ENCODE measurements at places on chromosomes 7 and 10. TPM values are rescaled to one million over a fixed set of nuclear protein-coding genes. Genes with fewer than 3 reads are reported as not detected.

DNA sequence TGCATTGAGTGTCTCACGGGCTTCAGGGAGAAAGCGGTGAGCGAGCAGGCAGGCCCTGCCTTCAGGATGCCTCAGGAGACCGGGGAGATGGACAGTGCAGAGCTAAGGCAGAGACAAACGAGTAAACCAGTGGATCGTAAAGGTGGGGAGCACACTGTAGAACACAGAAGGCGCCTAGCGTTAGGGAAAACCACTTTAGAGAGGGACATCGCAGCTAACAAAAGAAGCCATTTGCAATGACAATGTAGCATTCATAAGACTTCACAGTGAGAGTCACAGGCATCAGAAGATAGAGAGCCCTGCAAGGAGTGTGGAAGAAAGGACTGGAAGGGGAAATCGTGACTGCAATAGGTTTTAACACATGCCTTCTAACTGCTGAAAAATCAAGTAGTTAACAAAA lies 54.9 kb upstream of the TMEM273 start:
- DNase-seq = no peak

GRCh38 chr10:88239212-88239611 lies 343.9 kb downstream of the RNLS start:
- DNase-seq = no peak

GRCh38 chr10:69312528-69312927 lies 34.2 kb downstream of the HK1 start:
- DNase-seq = no peak

Gene NPFFR1
- not detected for polyA plus RNA-seq

DNA sequence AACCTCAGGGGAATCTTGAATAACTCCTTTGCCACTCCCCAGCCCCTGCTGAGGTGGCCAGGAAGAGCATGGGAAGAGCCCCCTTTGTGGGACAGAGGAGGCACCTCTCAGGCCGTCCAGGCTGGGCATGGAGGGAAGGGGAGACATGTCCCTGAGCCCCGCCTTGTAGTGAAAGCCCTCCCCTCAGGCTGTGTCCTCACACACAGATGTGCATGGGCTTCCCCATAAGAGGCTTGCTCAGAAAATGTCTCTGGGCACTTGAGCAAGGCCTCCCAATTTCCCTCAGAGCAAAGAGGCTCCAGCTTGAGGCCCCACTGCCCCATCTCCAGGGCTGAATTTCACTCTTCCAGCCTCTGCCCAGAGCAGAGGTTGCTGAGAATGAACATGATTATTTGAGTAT lies 3.8 kb downstream of the TMEM72 start:
- no peak for DNase-seq

Gene LRIT1
- polyA plus RNA-seq = not detected

DNA sequence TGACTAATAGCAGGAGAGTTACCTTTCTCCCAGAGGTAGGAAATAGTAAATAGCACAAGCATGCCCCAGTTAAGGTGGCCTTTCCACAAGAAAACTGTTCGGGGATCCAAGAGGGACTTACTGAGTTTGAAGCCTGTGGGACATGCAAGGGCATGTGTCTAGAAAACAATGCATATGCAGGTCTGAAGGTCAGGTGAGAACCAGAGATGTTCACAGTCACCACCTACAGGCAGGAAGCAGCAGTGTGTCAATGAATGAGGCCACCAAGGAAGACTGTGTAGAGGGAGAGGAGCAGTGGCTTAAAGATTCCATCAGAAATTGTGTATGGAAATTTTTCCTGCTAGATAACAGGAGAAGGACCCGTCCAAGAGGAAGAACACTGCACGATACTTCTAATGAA lies 66.0 kb downstream of the CALD1 start:
- no peak for DNase-seq

- no peak for DNase-seq
These were observed 233.7 kb upstream of the PTN start for GRCh38 chr7:137577184-137577583.
